ENCODE measurements at places on chromosomes 5 and 9. TPM values are rescaled to one million over a fixed set of nuclear protein-coding genes. Genes with fewer than 3 reads are reported as not detected.

The ARHGAP26 gene
- total RNA-seq = 9.6 TPM

The CSF2 gene
- not detected for total RNA-seq

GRCh38 chr9:19631181-19631580 lies 157.7 kb downstream of the SLC24A2 start:
- DNase-seq = no peak

GRCh38 chr5:111999286-111999685 lies 242.3 kb upstream of the NREP start:
- no peak for DNase-seq

GRCh38 chr5:122311961-122312590 lies at the start of gene SNCAIP:
SNCAIP (plus strand) TSS chr5:122312237; CDS start chr5:122391135, 78,898 bp downstream.
- DNase-seq = peak; percentile 35

DNA sequence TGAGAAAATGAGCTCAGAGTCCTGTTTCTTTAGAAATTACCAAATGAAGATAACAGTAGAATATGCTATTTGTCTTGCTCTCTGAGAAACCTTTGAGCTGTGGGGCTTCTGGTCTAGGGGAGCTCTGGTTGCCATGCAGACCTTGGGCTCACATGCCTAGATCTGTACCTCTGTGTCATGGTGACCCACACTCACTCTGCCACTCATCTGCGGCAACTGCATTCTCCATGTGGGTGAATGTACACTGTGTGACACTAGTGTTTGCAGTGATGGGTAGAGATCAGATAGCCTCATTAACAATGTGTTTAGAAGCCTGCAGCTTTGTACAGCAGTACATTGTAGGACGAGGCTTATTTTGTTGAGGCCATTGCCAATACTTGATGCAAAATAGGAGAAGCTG lies 521.2 kb downstream of the CHSY3 start:
- no peak for DNase-seq

Measured in mesothelial cell of epicardium (in vitro differentiated cells).